Effector memory CD4-positive, alpha-beta T cell (primary cell): ENCODE measurements at places on chromosomes 3 and 15.

DNA sequence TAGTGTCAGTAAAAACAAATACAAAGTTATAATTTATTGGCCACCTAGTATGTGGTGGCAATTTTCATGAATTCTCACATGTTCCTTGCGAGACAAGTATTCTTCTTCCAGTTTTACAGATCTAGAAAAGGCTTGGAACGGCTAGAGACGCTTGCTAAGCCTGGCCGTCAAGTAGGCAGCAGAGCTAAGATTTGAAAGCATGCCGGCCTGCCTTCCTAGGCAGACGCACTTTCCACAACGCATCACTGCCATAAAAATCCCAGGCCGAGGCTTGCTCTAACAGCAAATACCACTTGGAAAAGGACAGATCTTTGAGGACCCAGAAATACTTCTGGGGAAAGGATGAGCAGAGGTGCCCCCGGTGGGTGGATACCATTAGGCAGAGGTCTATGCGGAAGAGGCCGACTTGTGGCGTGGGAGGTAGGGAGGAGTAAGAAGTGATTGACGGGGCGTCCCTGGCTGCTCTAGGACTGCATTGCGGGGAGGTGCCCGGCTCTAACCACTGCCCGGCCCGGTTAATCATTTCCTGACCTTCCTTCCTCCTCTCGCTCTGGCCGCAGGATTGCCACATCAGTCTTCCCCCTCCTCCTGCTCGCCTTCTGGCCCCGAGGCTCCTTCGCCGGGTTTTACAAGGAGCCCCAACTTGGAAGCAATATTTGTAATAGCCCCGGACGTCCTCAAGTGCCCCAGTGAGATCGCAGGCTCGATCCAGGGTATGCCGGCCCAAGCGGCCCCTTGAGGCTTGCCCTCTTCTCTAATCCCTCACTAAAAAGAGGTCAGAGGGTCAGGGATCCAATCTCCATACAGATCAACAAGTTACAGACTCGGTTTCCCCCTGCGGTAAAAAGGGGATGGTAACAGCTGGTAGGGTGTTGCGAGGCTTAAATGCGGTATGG, 1.3 kb upstream of the USP3 start:
- peak; percentile 72 for DNase-seq

DNA sequence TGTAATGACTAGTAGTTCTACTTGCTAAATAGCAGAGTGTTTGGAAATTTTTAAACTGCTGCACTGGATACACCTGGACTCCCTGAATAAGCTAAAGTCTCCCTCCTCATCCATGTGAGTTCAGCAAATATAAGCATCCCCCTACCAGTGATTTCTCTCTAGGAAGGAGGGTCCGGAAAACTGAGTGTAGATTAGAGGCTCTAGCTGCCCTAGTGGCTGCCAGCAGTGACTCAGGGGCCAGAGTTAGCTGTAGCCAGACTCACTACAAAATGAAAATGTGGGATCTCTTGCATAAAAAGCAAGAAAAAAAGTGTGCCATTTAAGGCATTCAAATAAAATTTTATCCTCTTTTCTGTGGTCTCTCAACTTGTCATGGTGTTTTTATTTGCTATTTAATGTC, 485.0 kb upstream of the ATP11B start:
- DNase-seq: no peak

DNA sequence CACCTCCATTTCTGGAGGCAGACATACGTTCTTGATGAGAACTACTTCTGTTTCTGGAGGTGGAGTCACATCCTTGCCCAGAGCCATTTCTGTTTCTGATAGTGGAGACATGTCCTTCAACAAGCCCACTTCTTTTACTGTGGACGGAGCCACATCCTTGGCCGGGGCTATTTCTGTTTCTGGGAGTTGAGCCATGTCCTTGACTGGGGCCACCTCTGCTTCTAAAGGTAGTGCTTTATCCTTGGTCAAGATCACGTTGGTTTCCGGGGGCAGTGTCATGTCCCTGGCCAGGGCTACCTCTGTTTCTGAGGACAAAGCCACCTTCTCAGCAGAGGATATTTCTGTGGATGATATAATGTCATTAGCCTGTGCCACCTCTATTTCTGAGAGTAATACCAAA, 100.0 kb downstream of the MAP4 start:
- DNase-seq: no peak

DNA sequence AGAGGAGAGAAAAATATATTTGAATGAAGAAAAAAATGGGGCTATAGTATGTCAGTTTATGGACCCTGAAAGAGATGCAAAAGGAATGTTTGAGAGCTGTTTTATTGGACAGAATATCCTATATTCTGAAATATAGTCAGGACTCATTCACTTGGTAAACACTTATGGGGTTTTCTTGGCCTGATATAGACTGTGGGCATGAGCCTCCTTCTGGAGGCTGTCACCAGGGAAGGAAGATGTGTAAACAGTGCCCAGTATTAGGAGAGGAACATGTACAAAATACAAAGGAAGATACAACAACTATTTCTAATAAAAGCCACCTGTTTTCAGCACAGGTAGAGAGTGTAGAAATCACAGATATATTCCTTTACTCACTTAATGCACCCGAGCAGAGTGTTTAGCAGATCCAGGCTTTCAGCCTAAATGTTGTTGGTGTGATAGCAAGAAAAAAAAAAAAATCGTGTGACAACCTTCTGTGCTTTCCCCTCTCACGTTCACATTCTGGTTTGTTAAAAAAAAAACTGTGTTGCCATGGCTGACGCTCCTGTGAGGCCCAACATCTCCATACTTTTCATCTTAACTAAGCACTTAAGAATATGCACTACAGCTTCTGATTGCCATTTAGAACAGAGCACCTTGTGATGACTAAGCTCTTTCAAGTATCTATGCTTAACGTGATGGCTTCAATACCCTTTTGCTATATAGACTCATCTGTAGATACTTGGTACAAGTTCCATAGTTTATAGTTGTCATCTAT, 134.1 kb downstream of the MBNL1 start:
- DNase-seq: no peak

GRCh38 chr15:77964193-77964592, 113.3 kb downstream of the TBC1D2B start:
- DNase-seq: no peak

DNA sequence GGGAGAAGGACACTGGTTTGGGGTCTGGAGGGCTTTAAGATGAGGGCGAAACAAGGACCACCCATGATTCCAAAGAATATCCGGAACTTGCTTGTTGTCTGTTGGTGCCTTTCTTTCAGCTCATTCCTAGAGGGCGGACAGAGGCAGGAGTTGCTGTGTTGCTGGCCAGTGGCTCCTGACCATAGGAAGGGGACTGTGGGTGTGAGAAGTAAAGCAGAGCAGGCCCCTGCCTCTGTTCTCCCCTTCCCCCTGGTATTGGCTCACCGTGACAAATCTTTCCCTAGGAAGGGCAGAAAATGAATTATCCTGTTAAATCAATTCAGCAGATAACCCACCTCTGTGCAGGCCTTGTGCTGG, 89.1 kb downstream of the LIPC start:
- DNase-seq: no peak
